ENCODE measurements at places on chromosomes 1 and 21.

DNA sequence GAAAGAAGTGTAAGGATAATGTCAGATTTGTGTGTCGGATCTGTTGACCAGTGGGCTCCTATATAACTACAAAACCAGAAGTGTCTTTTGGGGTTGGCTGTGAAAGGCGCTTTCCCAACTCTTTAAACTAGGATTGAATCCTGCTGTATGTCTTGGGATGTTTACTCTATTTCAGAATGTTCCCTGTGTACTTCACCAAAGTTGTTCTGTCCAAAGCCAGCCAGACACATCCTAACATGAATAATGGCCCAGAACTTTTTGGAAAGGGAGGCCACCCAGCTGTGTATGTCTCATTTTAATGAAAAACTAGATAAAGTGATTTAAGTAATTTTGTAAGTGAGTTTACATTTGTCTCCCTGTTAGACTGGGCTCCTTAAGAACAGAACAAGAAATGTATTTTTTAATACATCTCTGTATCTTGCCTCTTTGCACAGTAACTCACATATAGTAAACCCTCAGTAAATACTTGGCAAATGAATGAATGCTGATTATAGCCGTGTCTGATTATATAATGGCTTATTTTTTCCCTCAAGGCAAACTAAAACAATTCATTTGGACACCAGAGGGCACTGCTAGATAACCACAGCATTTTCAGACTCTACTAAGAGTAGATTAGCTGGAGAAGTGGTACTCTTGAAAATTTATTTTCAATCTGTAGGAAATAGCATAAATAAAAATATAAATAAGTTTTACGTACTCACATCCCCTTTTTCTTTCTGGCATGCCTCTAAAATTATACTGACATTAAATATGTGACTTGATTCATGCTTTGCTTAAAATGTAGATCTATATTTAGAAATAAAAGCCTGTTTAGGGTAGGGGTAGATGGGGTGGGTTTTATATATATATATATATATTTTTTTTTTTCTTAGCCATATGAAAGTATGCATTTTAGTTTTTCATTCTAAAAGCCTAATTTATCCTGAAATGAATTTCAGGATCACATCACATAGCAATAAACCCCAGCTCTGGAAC is 23.8 kb downstream of the TSEN15 start:
- peak; percentile 82 for DNase-seq

DNA sequence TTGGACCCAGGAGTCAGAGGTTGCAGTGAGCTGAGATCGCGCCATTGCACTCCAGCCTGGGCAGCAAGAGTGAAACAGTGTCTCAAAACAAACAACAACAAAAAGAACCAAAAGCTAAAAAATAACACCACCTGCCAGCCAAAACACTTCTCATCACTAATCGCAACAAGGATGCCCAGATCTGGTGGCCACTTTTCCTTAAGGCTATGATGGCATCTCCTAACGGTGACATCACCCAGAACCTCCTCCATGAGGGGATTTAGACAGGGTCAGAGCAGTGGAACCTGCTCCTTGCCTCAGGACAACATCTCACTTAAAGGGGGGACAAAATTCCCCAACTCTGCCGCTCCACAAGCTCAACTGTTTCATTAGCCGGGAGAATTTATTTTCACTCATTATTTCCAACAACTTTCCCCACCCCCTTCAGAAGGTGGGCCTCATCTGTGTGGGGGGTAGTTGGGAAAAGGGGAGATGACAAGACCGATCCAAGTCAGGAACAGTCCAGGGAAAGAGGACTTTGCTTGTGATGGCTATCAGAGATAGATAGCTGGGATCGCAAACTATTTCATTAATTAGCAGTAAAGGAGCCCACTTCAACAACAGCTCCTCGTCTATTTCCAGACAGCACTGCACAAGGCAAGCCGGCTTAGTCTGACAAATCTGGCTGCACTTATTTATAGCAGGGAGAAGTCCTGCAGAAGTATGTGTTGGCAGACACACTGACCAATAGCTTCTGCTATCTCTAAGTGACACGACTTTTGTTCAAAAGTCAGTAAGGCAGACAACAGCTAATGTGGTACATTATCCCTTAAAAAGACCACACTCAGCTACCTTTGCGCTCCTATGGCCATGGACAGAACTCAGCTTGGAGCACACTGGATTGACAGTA is 2.6 kb downstream of the PABPC4 start:
- DNase-seq = peak; percentile 6

GRCh38 chr21:46113497-46114176 is 15.7 kb downstream of the COL6A2 start:
- no peak for DNase-seq

DNA sequence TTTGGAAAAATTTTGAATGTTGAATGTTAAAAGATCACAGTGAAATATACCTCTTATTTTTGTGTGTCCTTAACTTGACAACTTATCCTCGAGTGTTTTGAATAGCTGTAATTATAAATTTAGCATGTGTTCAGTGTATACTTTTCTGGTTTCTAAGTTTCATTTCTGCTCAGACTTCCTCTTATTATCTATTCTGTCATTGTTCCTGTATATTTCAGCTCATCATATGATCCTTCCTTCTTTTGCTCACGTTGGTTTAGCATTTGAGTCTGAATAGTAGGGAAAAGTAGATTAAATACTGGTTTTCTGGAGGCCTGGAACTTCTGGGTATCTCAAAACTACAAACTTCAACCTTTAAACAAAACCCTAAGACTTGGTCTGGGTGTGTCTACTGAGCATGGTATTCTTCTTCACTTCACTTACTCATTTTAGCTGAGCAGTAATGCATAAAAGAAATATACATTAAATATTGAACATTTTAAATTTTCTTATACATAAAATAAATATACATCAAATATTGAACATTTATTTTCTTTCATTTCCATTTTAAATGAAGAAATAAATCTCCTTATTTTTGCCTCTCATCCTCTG is 3.3 kb upstream of the ATP6V1G3 start:
- no peak for DNase-seq

DNA sequence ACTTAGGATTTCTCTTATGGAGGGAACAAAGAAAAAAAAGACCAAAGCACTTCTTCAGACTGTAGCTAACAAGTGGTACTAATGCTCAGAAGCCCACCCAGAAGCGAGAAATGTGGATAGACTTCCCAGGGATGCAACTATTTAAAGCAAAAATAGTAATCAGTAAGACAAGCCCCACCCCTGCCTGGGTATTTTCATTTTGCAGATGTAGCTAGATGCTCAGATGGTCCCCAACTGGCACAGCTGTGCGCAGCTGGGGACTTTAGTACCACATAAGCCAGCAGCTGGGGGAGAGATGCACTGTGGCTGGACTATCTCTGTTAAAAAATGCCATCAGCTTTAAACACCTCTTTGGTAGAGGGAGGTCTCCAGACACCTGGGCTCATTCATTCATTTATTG is 77.8 kb upstream of the SPAG17 start:
- DNase-seq = no peak

DNA sequence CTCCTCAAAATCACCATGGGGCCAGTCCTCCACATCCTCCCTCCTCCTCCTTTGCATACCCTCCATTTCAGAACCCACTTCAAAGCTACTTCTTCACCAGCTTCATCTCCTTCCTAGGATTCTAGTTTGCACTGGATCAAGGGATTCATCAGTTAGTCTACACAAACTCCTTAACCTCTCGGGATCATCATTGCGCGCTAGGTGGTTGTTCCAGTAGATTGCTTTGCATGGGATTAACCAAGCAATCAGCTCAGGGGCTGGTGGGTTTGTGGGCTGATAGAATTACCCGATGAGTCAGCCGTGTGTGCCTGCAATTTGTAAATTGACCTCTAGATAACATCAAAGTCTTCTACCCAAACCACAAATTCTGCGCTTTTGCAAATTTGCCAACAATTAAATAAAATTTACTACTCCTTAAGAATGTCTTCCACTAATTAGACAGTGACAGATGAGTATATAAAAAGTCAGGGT is 7.7 kb downstream of the KANK4 start:
- DNase-seq = no peak

DNA sequence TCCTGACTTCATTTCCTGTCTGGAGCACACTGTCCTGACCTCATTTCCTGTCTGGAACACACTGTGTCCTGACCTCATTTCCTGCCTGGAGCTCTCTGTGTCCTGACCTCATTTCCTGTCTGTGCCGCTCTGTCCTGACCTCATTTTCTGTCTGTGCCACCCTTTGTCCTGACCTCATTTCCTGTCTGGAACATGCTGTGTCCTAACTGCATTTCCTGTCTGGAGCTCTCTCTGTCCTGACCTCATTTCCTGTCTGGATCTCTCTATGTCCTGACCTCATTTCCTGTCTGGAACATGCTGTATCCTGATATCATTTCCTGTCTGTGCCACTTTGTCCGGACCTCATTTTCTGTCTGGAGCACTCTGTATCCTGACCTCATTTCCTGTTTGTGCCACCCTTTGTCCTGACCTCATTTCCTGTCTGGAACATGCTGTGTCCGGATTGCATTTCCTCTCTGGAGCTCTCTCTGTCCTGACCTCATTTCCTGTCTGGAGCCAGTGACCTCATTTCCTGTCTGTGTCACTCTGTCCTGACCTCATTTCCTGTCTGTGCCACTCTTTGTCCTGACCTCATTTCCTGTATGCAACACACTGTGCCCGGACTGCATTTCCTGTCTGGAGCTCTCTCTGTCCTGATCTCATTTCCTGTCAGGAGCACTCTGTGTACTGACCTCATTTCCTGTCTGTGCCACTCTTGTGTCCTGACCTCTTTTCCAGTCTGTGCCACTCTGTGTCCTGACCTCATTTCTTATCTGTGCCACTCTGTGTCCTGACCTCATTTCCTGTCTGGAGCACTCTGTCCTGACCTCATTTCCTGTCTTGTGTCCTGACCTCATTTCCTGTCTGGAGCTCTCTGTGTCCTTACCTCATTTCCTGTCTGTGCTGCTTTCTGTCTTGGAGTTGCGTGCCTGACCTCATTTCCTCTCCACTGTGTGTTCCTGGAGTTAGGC is 27.6 kb downstream of the SKI start:
- DNase-seq = no peak

DNA sequence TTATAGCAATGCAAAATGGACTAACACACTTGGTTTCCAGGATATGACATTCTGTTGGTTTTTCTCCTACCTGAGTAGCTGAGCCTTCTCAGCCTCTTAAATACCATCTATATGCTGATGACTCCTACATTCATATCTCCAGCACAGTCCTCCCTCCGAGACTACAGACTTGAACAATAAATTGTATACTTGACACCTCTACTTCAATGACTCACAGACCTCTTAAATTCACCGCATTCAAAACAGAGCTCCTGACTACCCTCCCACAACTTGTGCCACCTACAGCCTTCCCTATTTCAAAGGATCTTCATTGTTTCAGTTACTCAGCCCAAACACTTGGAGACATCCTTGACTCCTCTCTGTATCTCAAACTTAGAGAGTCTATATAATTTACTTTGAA is 66.8 kb upstream of the ASB17 start:
- DNase-seq = no peak

DNA sequence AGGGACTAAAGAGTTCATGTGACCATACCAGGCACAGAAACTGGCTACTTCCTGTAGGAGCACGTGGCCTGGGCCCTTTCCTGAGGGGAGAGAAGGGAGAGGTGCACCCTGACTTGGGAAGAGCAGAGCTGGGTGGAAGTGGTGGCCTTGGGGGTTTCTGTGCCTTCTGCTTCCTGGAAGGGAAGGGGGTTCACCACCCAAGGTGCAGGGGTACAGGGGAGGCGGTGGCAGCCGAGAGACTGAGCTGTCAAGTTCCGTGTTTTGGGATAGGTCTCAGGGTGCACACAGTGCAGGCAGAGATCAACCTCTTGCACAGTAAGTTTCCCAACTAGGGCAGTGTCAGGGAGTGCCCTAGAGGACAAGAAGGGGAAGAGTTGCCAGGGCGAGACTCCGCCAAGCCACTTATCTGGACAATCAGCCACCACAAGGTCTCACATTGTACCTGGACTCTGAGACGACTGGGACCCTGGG is 10.1 kb downstream of the HECTD3 start:
- DNase-seq = no peak

DNA sequence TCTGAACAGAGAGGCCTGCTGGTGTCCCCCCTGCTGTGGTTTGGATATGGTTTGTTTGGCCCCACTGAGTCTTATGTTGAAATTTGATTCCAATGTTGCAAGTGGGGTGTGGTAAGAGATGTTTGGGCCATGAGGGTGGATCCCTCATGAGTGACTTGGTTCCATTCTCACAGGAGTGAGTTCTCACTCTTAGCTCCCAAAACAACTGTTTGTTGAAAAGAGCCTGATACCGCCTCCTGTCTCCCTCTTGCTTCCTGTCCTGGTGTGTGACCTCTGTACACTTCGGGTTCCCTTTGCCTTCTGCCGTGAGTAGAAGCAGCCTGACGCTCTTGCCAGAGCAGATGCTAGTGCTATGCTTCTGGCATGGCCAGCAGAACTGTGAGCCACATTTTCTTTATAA is 60.5 kb downstream of the C21orf91 start:
- DNase-seq = no peak

- DNase-seq = no peak
Observed at GRCh38 chr21:41895643-41896493, 16.7 kb upstream of the PRDM15 start.

- peak; percentile 64 for DNase-seq
Observed at GRCh38 chr1:24558902-24559791, 3.3 kb downstream of the NCMAP start.

DNA sequence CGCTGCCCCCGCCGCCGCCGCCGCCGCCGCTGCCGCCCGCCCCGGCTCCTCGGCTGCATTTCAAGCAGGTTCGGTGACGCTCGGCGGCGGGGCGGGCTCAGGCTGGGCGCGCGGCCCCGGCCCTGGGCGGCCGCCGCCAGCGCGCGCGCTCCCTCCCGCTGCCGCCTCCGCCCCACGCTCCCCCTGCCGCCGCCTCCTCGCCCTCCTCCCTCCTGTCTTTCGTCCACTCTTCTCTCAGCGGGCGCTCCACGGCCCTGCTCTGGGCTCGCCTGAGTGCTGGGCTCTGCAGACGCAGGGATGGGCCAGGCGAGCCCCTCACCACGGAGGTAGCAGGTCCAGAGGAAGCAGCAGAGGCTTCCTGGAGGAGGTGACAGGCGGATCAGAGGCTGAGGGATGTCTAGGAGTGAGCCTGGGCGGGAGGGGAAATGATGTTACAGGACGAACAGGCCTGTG is at the start of gene LRP8:
LRP8 (minus strand) TSS at position 62 of the 453 bp plus-strand sequence. CDS start 158 bp downstream, outside the sequence.
- DNase-seq = peak; percentile 63

DNA sequence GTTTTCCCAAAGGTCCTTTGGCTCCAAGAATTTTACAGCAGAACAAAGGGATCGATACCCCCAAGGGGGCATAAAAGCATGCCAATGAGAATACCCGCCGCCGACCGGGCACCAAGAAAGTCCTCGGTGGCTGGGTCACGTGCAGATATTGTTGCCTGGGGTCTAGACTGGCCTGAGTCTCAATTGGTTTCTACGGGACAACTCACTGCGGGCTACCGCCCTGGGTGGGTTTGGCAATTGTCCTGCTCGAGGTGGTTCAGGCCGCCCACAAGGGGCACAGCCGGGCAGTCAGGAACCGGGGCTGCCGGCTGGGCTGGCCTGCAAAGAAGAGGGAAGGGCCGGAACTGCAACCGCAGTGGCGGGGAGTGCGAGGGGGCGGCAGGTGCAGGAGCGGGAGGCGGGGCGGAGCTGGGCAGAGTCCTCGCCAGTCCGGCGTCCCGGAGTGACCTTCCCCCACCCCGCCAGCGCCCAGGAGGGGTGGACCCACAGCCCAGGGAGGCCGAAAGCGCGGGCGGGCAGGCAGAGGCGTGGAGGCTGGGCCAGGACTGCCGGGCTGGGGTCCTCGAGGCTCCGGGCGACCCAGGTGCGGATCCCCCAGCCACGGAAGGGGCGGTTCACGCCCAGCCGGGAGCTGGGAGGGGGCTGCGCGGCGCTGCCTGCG is 926 bp upstream of the ATP1B1 start:
- peak; percentile 78 for DNase-seq

- DNase-seq = no peak
Observed at GRCh38 chr1:183910845-183911244, 105.9 kb downstream of the RGL1 start.
